ENCODE measurements at places on chromosomes 3 and 15.
A peak's percentile ranks its signal among the peaks of the same experiment; 100 is the strongest.

DNA sequence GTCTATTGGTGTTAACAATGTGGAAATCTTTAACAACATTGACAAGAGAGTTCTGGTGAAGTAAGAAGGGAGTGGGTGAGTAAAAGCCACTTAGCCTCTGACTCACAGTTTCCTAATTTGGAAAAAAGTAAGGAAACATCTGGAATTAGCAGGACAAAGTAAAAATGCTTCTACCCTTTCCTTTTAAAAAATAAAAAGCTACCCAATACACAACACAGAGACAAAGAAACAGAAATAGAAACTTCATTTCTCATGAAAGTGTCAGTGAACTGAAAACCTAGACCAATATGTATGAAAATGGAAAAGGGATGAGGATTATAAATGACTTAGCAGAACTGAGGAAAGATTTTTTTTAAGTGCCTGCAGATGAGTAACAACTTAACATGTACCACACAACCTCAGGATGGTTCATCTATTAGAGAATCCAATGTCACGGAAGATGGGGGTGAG is 65.4 kb downstream of the SSR3 start:
- no peak for DNase-seq

GRCh38 chr15:92947071-92947730 is 47.1 kb downstream of the CHD2 start:
- DNase-seq = no peak

DNA sequence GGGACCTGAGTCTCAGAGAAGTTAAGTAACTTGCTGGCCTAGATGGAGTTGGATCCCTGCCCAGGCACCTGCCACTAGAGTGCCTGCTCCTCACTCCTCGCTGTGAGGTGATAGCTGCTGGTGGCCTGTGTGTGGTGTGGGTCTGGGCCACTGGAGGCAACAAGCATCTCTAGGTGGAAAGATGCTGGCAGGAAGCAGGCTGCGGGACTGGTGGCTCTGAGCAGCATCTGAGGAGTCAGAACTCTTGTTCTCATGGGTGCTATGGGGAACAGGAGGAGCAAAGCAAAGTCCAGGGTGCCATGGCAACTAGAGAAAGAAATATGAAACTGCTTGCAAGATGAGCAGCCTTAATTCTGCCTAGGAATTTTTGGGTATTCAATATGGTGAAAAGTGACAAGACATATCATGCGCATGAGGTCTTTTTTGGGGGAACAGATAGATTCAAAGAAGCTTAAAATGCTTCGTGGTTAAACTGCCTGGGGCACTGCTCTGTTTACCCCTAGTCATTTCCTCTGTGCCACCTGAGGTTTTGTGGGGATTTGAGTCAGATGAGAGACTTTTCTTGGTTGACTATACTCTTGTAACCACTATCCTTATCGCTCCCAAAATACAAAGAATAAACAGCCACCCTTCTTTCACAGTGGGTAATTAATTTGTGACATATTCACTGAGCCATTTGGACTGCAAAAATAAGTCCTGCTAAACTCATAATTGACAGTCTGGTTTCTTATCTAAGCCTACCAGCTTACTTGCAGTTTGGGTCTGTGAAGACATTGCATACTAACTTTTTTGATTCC is 50.3 kb downstream of the MED12L start:
- DNase-seq = no peak

GRCh38 chr15:70149667-70150404 is 52.1 kb upstream of the TLE3 start:
- DNase-seq = no peak

GRCh38 chr3:125160606-125161371 is 51.8 kb downstream of the SLC12A8 start:
- no peak for DNase-seq

GRCh38 chr15:47750740-47751262 is 33.5 kb downstream of the SEMA6D start:
- no peak for DNase-seq

DNA sequence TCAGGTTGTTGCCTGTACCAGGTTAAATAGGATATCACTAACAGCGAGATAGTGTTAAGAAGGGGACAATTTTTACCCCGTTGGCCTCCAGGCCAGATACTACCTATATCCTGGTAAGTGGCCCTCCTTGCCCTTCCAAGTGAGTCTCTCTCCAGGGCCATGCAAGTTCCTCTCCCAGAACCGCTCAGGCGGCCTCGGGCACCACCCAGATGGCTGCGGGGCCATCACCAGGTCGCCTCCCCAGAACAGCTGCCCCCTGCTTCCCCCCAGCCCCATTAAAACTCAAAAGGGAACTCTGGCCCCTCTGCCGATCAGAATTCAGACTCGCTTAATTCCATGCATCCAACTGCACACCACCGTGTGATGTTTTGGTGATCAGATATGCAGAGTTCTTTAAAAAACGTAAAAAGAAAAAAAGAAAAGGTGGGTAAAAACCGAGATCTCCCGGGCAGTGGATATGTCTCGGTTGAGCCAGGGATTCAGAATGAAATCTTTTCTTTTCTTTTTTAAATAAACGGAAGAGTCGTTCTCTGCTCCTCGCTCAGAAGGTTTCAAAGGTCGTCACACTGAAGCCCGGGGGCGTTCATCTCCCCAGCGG is 1.9 kb upstream of the TRIM71 start:
- DNase-seq = peak; percentile 33

- no peak for DNase-seq
Observed at GRCh38 chr15:47609693-47610092, 107.6 kb upstream of the SEMA6D start.

DNA sequence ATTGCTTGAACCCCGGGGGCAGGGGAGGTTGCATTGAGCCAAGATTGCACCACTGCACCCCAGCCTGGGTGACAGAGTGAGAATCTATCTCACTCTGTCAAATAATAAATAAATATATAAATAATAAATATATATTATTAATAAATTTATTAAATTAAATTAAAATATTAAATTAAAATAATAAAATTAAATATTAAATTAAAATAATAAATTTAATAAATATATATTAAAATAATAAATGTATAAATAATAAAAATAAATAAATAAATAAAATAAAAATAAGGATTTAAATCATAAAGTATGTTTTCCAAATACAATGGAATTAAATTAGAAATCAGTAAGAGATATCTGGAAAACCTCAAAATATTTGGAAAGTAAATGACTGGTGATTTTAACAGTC is 43.3 kb downstream of the ATOSA start:
- DNase-seq = no peak

- no peak for DNase-seq
Observed at GRCh38 chr15:57592426-57592825, 722 bp downstream of the MYZAP start.

GRCh38 chr15:74337607-74338211 is 29.7 kb downstream of the CYP11A1 start:
- no peak for DNase-seq

DNA sequence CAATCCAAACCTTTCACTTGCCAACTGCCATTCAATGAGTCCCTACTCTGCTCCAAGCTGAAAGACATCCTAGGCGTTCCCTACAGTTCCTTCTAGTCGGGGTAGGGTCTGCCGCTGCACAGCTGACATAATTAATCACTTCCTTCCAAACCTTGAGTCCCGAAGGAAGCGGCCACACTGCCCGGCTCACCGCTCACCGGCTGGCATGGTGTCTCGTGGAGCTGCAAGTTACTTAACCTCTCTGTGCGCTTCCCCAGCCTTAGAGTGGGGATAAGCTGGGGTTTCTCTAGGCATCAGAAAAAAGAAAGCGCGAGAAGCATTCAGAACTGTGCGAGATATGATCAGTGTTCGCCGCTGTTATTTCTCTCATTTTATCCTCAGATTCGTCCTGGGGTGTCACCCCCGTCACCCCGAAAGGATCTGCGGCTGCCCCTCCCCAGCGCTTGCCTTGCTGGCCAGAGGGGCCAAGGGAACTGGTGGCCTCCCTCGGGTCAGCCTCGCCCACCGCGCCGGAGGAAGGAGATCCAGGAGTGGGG is 748 bp downstream of the MRPS25 start:
- DNase-seq = no peak

DNA sequence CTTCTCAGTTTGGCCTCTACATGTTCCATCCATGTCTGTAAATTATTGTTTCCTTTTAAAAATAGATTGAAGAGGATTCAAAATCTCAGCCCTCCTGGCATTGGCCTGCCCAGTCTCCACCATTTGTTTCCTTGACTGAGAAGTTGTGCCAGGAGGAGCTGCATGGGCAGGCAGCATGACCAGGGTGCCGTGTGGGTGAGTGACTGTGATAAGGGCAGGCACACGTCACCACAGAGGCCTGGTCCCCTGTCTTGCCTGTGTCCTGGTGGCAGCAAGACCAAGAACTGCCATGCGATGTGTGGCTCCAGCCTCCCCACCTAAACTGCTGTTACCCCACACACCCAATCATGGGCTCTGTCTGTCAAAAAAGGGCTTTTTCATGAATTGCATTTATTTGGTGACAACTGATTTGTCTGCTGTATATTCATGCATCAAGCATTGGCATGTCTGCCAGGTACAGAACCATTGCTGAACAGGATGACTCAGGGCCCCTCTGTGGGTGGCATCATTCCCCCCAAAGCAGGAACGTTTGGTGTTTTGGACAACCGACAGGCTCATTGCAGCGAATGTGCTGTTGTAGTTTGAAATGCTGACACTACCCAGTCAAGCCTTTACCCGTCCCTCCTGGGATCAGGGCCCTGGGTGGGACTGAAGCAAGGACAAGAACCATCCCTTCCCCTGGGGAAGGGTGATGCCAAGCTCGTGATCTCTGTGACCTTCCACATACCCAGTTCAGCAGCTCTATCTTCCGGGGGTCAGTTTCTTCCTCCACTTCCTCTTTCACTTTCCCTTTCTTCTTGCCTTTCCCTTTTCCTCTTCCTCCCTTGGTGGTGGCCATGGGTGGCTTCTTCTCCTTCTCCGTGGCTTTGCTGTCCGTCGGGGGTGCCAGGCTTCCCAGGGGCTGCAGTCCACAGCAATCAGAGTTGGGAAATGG is 51.6 kb downstream of the TRPM1 start:
- no peak for DNase-seq

DNA sequence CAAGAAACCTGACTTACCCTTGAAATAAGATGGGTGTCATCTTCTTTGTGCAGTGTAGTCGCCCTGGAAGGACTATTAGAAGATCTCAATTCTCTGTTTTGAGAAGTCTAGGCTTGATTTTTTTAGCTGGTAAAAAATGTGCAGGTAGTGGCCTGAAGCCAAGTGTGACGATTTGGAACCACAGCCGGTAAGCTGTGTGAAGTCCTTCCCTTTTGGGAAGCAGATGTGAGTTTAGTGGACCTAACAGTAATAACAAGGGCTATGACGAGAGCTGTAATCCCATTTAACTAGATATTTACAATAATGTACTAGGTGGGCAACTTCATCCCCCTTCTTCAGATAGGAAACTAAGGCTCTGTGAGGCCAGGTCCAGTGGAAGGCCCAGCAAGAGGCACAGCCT is 81.7 kb upstream of the MYZAP start:
- no peak for DNase-seq

- DNase-seq = no peak
Observed at GRCh38 chr3:13007251-13007941, 65.8 kb downstream of the IQSEC1 start.

DNA sequence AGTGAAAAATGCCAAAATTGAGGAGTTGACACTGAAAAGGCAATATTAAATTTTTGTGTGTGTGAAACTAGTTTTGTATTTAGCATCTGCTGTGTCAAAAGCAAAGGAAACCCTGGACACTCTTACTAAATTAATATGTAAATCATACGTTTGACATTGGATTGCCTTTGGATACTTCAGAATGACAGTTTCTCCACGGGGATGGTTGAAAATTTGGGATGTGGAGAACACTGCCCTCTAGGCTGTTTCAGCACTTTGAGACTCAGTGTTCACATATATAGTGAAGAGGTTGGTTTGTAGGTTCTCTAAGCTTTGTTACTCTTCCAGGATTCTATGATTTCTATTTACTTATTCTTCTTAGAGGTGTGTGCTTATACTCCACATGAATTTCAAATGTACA is 3.0 kb downstream of the ROBO2 start:
- DNase-seq = no peak

- no peak for DNase-seq
Observed at GRCh38 chr3:146493761-146494160, 24.4 kb upstream of the PLSCR2 start.

All from KG1 (cell line).